Ovary (tissue), 10 donors: ENCODE measurements at places on chromosomes 1 and 21.

DNA sequence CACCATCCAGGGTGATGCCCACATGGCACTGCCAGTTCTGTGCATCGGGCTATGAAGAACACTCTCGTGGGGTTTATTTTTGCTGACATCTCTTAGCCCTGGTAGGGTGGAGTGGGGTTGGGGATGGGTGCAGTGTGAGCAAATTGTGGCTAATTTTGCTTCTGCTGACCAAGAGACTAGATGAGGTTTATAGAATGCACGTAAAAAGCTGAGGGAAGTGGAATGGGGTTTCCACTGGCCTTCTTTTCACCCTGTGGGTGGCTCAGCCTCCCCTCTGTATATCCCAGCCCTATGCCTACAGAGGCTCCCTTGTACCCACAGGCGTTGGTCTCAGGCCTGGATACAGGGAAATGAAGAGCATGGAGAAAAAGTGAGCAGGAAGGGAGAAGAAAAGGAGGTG is 44.1 kb upstream of the RAB4A start:
- H3K4me1 ChIP-seq, result peaks cover 10% of the 10 kb centered on the region
- no peak overlapping the region for H3K27ac ChIP-seq
- H3K27me3 ChIP-seq, result no peaks in the 10 kb centered on the region
- H3K36me3 ChIP-seq, result no peaks in the 10 kb centered on the region
- H3K4me3 ChIP-seq, result no peak overlapping the region

GRCh38 chr21:43333298-43334062 is 93.5 kb downstream of the SIK1 start:
- H3K4me3 ChIP-seq, result no peak overlapping the region
- H3K27me3 ChIP-seq, result no peaks in the 10 kb centered on the region
- H3K36me3 ChIP-seq, result no peaks in the 10 kb centered on the region
- peak overlapping the region; percentile 47 for H3K27ac ChIP-seq
- H3K4me1 ChIP-seq, result peaks cover 19% of the 10 kb centered on the region
- peak; percentile 74 for DNase-seq

- no peaks in the 10 kb centered on the region for H3K36me3 ChIP-seq
- no peaks in the 10 kb centered on the region for H3K4me1 ChIP-seq
- H3K27me3 ChIP-seq, result no peaks in the 10 kb centered on the region
- no peak for DNase-seq
These were observed 250.9 kb upstream of the PBX1 start for GRCh38 chr1:164308101-164308500.

DNA sequence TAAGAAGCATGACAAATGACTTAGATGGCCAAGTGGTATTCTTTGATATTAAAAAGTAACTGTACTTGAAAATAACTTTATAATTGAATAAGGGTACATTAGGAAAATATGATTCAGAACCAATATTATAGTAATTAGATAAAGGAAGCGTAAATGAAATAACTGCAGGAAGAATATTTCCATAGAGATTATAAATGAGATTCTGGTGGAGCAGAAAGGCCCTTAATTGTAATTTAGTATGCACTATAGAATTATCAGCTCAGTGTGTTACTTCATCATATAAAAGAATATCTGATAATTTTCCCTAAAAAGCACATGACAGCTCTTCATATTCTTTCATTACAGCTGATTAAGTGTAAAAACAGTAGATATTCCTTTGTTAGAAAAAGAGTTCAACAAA is 171.7 kb downstream of the PIGK start:
- H3K27me3 ChIP-seq, result no peaks in the 10 kb centered on the region
- no peak overlapping the region for H3K27ac ChIP-seq

- H3K36me3 ChIP-seq, result no peaks in the 10 kb centered on the region
- H3K27me3 ChIP-seq, result no peaks in the 10 kb centered on the region
- H3K4me1 ChIP-seq, result peaks cover 5% of the 10 kb centered on the region
- DNase-seq, result no peak
- no peak overlapping the region for H3K4me3 ChIP-seq
These were observed 28.0 kb downstream of the RRP1 start for GRCh38 chr21:43817157-43818086.

- no peak overlapping the region for H3K27ac ChIP-seq
- H3K27me3 ChIP-seq, result no peaks in the 10 kb centered on the region
- DNase-seq, result no peak
- no peaks in the 10 kb centered on the region for H3K36me3 ChIP-seq
- H3K4me3 ChIP-seq, result no peak overlapping the region
These were observed 998.6 kb downstream of the TTLL7 start for GRCh38 chr1:83000286-83000685.

- DNase-seq, result no peak
- no peaks in the 10 kb centered on the region for H3K27me3 ChIP-seq
- no peaks in the 10 kb centered on the region for H3K36me3 ChIP-seq
These were observed 48.3 kb downstream of the ADGRL2 start for GRCh38 chr1:81848880-81849682.

DNA sequence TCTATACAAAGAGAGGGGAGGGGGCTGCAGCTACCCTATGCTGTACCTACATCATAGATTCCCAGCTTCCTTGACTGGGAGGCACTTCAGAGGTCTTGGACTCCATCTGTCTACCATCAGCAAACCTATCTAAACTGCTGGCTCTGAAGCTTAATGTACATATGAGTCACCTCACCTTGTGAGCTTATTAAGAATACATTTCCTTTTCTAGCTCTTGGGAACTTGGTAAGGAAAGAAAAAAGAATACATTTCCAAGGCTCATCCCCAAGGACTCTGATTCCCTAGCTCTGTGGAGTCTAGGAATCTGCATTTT is 50.0 kb upstream of the PRELP start:
- no peaks in the 10 kb centered on the region for H3K27me3 ChIP-seq
- H3K27ac ChIP-seq, result no peak overlapping the region
- H3K4me3 ChIP-seq, result no peak overlapping the region
- H3K36me3 ChIP-seq, result no peaks in the 10 kb centered on the region

DNA sequence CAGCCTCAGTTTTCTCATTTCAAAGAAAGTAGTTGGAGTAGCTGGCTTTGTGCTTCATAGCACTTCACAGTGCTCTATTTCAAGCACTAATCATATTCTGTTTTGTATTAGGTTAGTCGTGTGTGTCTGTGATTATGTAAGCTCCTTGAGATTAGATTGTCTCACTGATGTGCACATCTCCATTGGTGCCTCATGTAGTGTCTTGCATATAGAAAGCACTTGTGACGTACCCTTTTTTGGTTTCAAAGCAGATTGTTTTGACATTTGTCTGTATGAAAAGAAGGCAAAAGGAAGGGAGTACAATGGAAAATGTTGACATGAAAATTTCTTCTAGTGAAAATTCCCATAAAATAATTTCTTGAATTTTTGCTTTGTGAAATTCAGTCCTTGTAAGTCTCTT is 13.9 kb downstream of the BTBD8 start:
- H3K36me3 ChIP-seq, result no peaks in the 10 kb centered on the region
- DNase-seq, result no peak
- no peak overlapping the region for H3K4me3 ChIP-seq
- H3K27ac ChIP-seq, result no peak overlapping the region

GRCh38 chr1:177915641-177916040 is 54.2 kb downstream of the SEC16B start:
- DNase-seq, result no peak
- no peaks in the 10 kb centered on the region for H3K27me3 ChIP-seq
- H3K4me3 ChIP-seq, result no peak overlapping the region
- H3K27ac ChIP-seq, result no peak overlapping the region
